ENCODE measurements at places on chromosomes 7 and 10.

GRCh38 chr10:117351558-117351957 is 23.7 kb downstream of the PDZD8 start:
- no peak for DNase-seq

DNA sequence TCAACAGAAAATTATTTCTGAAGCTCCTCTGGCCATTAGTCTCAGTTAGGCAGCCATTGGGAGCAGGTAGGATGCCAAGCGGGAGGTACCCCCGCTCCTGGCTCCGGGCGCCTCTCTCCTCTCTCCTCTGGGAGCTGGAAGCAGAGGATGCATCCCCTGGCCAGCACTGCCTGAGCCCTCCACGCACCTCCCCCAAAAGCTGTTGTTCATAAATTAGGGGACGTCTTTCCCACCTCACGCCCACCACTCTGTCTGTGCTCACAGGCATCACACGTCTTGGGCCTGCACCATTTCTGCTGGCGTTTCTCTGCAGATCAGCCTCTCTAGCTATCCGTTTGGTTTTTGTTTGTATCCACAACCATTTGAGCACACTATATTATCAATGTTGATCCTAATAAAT is 609.0 kb upstream of the FOXK1 start:
- DNase-seq: no peak

DNA sequence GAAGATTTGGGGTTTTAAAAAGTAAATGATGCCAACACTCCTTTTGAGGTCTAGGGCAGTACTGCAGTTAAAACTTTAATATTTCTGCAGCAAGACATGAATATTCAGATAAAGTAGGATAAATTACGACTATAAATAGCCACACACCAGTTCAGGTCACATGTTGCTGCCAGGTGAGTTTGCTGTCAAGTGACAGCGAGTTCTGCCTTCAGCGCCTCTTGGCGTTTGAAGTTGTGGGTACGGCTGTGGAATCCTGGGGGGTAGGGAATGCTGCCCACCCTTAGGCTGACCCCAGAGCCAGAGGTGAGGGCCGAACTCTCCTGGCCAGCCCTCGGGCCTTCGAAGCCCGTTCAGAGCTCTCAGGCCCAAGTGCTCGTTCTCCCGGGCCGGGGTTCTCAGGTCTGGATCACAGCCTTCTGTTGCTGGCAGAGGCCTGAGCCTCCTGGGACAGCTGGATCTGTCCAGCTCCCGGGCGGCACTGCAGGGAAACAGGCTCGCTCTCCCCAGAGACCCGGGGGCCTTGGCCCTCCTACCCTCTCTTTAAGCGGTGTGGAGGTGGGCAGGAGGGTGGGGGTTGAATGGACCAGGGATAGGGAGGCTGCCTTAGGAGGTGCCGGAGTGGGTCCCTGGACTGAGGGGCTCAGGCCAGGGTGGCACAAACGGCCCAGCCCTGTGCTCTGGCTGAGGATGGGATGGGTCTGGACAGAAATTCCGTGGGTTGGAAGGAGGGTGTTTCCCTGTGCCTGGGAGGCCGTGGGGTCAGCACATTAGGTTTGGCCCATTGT is 5.4 kb downstream of the BRI3 start:
- no peak for DNase-seq

- DNase-seq: peak; percentile 84
These were observed 52.4 kb upstream of the ITGB1 start for GRCh38 chr10:33010132-33011037.

DNA sequence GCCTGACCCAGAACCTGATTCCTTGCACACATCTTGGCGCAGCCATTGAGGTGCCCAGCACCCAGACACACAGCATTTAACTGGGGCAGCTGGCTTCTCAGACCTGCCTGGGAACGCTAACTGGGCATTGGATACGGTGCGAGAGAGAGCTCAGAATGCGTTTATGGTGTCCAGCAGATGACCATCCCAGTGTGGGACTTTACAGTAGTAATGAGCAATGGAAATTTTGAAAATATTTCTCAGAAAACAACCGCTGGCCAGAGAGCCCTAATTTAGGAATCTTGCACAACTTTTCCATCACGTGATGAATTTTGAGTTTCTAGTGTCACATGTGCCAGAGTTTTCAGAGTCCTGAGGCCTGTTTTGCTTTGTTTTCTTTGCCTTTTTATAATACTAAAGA is 78.2 kb upstream of the SEC61G start:
- no peak for DNase-seq

- DNase-seq: peak; percentile 64
These were observed 60.8 kb upstream of the NAMPT start for GRCh38 chr7:106345421-106346166.

DNA sequence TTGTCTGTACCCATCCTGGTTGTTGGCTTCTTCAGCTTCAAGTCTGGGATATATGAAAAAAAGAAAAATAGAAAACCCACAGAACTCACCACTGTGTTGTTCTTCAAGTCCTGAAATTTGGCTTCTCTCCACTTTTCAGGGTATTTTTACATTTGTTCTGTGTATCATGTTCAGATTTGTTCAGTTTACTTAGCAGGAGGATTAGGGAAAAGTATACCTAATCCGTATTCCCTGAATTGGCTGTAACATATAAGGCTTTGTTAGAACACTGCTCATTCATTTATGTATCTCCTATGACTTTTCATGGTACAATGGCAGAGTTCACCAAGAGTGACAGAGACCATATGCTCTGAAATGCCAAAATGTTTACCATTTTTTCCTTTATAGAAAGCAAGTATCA is 146.9 kb downstream of the PTN start:
- DNase-seq: no peak

DNA sequence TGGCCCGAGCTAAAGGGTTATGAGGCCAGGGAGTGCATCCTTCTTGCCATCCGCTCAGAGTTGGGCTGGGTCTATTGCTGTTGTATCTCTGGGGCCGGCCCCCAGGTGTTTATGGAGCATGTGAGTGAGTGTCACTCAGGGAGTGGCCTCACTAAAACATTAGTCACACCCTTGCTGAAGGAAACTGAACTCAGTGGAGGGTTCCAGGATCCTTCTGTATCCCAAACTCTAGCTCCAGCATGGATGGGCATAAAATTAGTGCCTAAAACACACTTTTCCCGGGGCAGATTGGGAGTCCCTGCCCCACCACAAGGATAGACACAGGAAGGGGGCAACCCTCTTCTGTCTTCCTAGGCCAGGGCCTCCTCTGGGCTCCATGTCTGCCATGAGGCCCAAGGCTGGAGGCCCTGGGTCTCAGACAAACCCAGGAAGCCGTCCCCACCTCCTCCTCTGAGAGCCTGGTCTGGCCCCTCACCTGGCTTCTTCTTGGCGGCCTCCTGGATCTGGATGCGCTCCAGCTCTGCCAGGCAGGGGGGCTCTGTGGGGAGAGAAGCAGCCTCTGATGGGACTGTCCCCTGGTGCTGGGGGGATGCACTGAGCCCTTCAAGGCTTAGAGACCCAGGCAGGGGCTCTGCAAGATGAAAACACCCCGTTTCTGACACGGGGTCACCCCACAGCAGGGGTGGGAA is 24.5 kb downstream of the SPOCK2 start:
- no peak for DNase-seq

DNA sequence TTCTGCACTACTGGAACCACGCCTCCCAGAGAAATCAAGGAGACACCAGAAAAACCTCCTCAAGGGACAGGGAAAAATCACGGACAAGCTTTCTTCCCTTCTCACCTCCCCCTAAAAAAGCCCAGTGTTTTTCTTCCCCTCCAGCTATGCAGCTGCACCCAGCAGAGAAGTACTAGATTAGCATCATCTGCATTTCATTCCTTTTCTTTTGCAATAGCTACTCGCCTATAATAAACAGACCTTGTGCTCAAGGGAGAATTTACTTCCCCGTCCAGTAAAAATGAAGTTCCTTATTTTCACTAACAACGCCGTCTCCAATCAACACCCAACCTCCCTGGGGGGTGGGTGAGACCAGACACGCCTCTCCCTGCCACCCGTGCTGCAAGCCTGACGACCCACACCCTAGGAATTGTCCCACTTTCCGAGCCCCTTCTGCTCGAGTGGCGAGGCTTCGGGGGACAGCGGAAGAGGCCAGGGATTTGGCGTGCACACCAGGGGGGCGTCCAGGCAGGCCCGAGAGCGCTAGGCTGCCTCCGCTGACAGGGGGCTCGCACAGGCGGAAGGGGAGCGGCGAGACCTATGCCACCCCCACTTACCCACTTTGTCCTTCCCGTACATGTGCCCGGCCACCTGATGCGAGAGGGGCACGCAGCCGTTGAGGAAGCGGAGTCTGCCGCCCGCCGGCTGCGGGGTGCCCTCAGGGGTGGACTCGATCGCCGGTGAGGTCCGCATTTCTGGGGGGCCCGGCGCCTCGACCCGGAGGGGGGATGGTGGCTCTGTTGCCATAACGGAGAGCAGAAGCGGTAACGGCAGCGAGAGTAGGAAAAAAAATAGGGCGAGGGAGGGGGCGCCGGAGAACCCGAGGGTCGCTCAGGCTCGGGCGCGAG is 625 bp downstream of the IPMK start:
- peak; percentile 60 for DNase-seq

GRCh38 chr7:85508642-85509410 is 322.0 kb upstream of the SEMA3D start:
- peak; percentile 30 for DNase-seq

- DNase-seq: no peak
These were observed 185.1 kb downstream of the ATRNL1 start for GRCh38 chr10:115278294-115278693.

- DNase-seq: no peak
These were observed 86.2 kb downstream of the HECW1 start for GRCh38 chr7:43198599-43199090.

GRCh38 chr10:35378541-35379210 is 42.4 kb downstream of the CCNY start:
- peak; percentile 72 for DNase-seq

- no peak for DNase-seq
These were observed 1.1 kb downstream of the GPRIN2 start for GRCh38 chr10:46555366-46555712.

GRCh38 chr10:49389361-49389933 is 6.4 kb downstream of the DRGX start:
- no peak for DNase-seq

GRCh38 chr7:116259871-116260440 is 49.6 kb downstream of the TES start:
- DNase-seq: peak; percentile 73

- peak; percentile 48 for DNase-seq
These were observed 493.2 kb upstream of the KLF6 start for GRCh38 chr10:4278186-4278585.

DNA sequence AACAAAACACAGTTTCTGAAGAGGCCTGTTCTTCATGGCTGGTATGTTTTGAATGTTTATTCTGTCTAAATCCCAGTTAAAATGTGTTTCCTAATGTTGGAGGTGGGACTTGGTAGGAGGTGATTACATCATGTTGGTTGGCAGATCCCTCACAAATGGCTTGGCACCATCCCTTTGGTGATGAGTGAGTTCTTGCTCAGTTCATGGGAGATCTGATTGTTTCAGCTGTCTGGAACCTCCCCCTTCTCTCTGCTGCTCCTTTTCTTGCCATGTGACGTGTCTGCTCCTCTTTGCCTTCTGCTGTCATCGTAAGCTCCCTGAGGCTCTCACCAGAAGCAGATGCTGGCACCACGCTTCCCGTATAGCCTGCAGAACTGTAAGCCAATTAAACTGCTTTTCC is 383.6 kb upstream of the TPK1 start:
- DNase-seq: peak; percentile 2

- DNase-seq: peak; percentile 99
These were observed at the start of gene POLR3A for GRCh38 chr10:78029269-78030226. POLR3A (minus strand) TSS chr10:78029515; CDS start chr10:78029407, 108 bp downstream.

GRCh38 chr7:106313456-106313901 is 28.7 kb upstream of the NAMPT start:
- DNase-seq: peak; percentile 38

DNA sequence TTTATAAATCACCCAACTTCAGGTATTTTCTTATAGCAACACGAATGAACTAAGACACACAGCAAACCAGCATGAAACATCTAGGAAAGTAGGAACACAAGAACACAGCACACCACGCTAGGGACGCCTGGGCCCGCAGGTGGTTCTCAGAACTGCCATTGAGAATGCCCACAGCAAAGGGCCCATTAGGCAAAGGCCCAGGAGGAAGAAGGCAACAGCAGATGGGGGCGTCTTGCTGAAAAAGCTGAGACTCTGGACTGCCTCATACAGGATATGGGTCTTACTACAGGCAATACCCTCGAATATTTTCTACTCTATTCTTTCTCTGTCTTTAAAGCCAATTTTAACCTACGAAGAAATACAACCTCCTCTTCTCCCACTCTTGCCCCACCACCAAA is 77.3 kb downstream of the PARD3 start:
- DNase-seq: no peak

DNA sequence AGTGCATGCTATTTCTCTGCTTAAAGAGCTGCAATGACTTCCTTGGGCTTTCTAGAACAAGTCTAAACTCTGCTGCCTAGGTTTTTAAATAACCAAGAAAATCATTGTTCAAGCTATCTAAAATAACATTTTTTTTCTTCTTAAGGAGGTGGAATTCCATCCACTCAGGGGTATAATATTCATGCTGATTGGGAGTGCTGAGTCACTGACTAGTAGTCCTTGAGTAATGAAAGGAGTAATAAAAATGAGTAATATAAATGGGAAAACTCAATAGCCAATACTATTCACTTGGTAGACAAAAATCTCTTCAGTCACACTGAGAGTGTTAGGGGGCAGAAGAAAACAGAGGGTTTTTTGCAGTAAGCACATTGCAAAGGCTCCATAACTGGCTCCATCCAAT is 72.0 kb downstream of the GFRA1 start:
- DNase-seq: no peak

GRCh38 chr7:50661345-50662040 is 96.3 kb upstream of the DDC start:
- no peak for DNase-seq

GRCh38 chr7:80230327-80230726 is 95.7 kb downstream of the GNAI1 start:
- DNase-seq: no peak

DNA sequence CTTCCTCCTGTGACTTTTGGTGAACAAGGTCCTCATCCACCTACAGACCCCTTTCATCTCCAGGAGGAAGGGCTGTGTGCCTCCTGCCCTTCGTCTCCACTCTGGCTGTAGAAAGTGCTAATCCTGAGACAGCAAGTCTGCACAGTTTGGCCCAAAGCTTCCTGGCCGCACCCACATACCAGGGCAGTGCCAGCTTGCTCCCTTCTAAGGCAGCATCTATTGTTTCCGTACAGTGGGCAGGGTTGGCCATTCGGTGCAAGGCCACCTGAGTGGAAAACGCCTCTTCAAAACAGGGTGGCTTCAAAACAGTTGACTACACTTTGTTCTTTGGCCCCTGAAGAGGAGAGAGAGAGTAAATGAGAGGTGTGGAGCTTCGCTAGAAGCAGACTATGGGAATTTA is 134.1 kb upstream of the KLF14 start:
- no peak for DNase-seq

DNA sequence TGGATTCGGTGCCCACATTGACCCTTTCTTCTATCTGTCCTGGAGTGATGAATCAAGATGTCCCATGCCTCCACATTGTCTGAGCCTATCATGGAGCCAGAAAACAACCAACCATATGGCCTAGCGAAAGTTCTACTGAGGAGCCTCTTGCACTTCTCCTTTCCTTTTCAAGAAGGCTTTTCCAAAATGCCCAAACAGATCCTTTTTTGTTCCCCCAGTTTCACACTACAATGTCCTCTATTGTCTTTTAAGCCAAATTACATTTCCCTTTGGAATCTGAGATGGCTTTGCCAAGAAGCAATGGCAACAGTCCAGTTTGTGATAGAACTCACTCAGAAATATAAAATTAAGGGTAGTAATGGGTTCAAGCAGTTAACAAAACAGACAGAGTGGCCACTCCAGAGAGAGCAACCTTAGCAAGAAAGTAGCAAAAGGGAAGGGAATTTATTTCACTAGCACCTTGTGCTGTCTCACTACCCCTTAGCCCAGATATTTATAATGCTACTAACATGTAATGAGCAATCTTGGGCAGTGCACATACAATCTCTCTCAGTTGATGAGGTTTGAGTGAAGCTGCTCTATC is 194.6 kb upstream of the PDE1C start:
- no peak for DNase-seq
